NK-92 treated with Interleukin-12 subunit alpha and Interleukin-12 subunit beta, amount 100 ng/mL, for 24 hours (cell line): ENCODE measurements at places on chromosomes 5 and 9.

DNA sequence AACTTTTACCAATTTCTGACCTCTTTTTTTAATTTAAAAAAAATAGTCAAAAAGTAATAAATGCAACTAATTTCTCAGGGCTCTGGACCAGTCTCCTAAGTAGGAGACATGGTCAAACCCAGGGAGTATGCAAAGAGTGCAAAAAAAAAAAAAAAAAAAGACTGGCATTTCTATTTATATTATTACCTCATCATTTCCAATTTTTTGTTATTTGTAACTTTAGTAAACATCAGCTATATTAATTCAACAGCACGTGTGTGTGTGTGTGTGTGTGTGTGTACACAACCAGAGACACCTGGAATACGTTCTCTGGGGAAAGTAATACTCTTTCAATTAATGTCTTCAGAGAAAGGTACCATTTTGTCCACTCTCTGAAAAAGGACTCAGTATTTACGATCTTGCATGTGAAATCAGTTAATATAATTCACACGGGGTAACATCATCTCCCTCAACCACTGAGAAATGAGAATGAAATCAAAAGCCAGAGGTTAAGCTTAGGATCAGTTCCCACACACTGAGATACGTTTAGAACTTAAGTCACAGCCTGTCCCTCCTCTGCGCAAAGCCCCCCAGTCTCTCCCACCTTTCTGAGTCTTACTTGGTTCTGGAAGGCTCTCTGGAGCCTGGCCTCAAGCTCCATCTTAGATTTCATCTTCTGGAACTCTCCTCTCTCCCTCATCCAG lies 21.9 kb downstream of the ZNF608 start:
- no peak for DNase-seq

DNA sequence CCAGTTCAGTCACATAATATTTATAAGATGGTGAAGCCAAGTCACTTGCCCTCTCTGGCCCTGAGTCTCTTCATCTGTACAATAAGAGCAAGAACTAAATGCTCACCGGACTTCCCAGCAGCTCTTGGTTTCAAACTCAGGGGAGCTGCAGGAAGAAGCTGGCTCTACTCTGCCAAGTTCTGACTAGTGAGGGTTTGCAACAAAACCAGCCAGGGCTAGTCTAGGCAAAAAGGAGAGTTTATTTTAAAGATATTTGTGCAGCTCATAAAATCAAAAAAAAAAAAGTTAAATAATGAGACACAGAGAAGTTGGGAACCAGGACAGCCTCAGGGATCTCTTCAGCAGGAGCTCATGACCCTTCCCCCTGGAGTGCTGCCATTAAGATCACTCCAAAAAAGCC lies 107.3 kb downstream of the DOCK2 start:
- DNase-seq = no peak

DNA sequence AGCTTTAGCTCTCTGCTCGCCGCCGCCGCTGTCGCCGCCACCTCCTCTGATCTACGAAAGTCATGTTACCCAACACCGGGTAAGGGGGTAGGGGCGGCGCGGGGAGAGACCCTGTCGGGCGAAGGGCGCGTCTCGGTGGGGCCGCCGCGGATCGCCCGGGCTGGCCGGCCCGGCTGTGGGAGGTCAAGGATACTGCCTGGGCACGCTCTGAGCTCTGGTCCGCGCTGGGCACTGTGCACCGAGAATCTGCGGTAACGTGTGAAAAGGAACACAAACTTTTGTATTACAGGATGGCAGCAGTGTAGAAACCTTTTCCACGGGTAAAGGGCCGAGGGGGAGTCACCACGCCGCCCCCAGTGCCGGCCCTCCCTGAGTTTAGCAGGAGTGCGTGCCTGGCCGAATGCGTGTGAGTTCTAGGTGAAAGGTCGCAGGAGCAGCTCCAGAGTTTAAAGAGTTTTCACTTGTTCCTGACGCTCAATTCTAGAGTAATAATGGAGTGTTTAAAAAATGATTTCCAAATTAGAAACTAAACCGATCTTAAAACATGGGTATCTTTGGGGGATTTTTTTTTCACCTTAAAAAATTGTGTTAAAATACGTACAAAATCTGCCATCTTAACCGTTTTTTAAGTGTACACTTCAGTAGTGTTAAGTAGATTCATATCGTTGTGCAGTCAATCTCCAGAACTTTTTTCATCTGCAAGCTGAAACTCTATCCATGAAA lies at the start of gene HSDL2:
HSDL2 (plus strand) TSS at position 7 of the 723 bp plus-strand sequence; CDS start at position 63, 56 bp downstream.
- no peak for DNase-seq

- DNase-seq = no peak
Measured at GRCh38 chr5:111016801-111017200, 54.7 kb upstream of the TSLP start.

- DNase-seq = no peak
Measured at GRCh38 chr5:34842554-34842953, 3.6 kb downstream of the TTC23L start.

DNA sequence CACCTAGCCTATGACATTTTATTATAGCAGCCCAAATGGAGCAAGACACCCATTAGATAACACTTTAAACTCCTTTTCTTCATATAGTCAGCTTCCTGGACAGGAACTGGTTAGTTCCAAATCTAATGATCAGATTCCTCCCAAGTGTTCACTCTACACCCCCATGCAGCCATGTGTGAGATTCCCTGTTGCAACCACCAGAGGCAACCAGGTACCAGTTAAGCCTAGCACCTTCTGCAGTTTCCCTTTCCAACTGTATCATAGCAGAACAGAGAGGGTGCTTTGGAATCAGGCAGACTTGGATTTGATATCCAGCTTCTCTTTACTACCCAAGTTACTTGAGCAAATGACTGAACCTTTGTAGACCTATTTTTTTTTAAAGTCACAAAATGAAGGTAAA lies 296.6 kb upstream of the PCSK5 start:
- no peak for DNase-seq

GRCh38 chr5:124176692-124177091 lies 569.7 kb downstream of the ZNF608 start:
- DNase-seq = no peak

- DNase-seq = no peak
Measured at GRCh38 chr5:61251874-61252642, 80.0 kb upstream of the ZSWIM6 start.

- DNase-seq = no peak
Measured at GRCh38 chr9:136858452-136858843, 6.3 kb downstream of the MAMDC4 start.

DNA sequence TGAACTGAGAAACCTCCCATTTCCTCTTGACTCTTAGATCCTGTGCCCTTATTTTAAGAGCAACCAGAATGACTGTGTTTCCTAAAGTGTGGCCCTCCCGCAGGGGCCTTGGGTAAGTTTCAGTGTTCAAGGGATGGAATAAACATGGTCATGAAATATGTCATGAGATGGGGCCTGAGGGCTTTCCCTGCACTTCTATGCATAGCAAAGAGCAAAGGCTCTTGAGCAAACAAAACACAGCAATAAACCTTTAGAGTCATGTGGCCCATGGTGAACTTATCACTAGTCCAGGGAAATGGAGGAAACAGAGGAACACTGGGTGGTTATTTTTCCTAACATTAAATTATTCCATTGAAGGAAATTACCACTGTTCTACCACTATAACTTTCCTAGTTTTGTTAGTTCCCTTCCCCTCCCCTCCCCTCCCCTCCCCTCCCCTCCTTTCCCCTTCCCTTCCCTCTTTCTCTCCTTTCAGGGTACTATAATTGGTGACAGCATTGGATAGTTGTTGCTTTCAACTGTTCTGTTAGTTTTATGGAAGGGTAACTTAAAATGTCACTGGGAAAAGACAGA lies 72.4 kb downstream of the CTSL start:
- DNase-seq = no peak

DNA sequence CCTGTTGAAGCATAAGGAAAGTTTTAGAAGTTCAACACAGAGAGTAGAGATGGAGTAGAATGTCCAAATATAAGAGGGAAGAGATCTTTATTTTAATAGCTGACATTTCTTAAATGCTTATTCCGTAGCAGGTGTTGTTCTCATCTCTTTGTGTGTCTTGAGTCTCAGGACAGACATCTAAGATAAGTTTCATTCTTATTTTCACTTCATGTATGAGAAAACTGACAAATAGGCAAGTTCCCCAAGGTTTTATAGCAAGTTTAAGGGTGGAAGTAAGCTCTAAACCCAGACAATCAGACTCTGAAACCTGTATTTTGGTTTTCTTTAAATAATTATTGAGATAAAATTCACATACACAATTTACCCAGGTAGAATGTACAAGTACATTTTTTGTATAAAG lies 228.4 kb upstream of the PPP1R2B start:
- no peak for DNase-seq

DNA sequence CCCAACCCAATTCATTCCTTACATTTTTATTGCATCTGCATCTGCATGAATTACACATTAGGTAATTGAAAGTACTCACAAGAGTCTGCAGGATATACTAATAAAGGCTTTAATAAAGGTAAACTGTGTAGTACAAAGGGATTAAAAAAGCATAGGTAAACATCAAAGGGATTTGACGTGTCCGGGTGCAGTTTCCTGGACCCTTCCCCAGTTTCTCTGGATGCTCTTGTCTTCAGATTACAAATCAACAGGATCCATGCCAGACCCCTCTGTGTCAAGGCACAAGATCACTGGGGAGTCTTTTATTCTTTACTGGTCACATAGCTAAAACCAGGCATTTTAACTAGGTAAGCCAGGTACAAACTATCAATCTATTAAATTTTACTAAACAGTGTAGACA lies 177.2 kb upstream of the TYRP1 start:
- no peak for DNase-seq

DNA sequence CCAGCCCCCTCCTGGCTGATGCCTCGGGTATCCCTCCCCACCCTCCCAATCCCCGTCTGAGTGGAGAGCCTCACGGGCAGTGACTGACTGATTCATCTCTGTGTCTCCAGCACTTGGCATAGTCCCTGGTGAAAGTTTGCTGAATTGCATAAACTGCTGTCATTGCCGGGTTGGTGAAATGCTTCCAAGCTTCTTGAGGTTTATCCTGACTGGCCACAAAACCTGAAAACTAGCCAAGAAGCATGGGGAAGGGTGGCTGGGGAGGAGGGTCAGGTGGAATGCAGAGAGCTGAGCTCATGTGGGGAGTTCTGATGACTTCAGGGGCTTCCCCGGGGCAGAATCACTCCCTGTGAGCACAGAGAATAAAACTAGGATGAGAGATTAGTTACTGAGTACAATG lies 56.9 kb upstream of the GGTA1 start:
- no peak for DNase-seq

- no peak for DNase-seq
Measured at GRCh38 chr9:134066913-134067851, 644 bp downstream of the BRD3 start.

- no peak for DNase-seq
Measured at GRCh38 chr5:96024683-96025475, 63.2 kb upstream of the ELL2 start.

DNA sequence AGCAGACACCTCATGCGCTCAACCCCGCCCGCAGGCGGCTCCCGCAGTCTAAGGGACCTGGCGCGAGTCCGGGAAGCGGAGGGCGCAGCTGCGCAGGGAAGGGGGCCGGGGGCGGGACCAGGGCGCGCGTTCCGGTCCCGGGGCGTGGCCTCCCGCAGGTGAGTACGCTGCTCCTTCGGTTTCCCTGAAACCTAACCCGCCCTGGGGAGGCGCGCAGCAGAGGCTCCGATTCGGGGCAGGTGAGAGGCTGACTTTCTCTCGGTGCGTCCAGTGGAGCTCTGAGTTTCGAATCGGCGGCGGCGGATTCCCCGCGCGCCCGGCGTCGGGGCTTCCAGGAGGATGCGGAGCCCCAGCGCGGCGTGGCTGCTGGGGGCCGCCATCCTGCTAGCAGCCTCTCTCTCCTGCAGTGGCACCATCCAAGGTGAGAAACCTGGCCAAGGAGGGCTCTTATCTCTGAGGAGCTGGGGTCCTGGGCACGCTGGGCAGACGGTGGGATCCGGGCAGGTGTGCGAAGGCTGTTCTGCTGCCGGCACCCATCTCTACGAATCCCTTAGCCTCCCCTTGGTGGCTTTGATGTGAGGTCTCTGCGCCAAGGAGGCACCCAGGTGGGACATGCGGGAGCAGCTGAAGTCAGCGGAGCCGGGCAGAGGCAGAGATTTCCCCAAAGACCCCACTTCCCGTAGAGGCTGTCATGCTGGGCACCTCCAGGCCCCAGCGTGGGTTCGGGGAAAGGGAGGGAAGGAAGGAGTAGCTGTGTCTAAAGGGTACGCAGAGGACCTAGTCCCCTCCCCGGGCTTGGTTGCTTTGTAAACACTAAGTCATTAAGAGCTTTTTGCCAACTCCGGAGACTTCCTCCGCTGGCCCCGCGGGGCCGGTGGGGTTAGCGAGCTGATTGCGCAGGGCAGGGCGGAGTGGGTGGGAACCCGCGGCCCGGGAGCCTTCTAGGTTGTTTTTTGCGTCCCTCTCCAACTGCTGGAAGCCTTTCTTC lies at the start of gene F2RL1:
F2RL1 (plus strand) TSS at position 187 of the 988 bp plus-strand sequence; CDS start at position 340, 153 bp downstream.
- DNase-seq = no peak

GRCh38 chr5:172417983-172418630 lies 36.2 kb downstream of the SH3PXD2B start:
- no peak for DNase-seq

GRCh38 chr5:38764937-38765391 lies 80.8 kb upstream of the OSMR start:
- no peak for DNase-seq

GRCh38 chr5:3214838-3215374 lies 380.7 kb upstream of the IRX1 start:
- no peak for DNase-seq
